ENCODE measurements at places on chromosomes 1 and 21.

- no peak for DNase-seq
Measured at GRCh38 chr1:226630592-226630991, 82.0 kb downstream of the STUM start.

DNA sequence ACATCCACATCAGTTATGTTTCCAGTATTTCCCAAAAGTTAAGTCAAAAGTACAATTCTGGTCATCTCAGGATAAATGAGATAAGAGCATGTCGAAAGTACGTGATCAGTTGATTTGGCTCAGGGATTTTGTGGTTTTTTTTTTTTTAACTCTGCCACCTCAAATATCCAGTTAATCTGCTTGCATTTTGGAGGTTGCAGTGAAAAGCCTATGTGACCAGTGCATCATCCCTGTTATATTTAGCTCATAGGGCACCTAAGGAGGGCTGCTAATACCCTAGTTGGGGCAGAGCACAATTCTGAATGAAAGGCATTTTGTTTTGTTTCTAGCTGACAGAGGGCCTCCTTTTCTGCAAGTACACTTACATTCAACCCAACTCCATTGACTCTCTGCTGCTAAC lies 31.7 kb upstream of the RGS16 start:
- DNase-seq, result no peak

DNA sequence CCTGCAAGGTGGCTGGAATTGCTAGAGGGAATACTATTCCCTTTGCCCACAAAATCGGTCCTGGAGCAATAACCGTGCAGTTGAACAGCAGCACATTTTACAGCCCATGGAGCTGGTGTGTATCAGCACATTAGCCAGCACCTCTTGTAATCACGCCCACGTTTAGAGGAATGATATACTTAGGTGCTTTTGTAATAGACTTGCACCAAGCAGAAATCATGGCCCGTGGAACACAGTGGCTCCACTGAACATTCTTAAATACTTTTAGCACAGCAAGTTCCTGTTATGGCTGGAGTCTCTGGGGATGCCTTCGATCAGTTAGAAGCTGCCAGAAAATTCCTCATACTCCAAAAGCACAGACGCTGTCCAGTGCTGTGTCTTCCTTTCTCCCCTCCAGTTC lies 218.1 kb upstream of the FAM78B start:
- no peak for DNase-seq

- DNase-seq, result no peak
Measured at GRCh38 chr1:246919902-246920301, 11.8 kb downstream of the AHCTF1 start.

DNA sequence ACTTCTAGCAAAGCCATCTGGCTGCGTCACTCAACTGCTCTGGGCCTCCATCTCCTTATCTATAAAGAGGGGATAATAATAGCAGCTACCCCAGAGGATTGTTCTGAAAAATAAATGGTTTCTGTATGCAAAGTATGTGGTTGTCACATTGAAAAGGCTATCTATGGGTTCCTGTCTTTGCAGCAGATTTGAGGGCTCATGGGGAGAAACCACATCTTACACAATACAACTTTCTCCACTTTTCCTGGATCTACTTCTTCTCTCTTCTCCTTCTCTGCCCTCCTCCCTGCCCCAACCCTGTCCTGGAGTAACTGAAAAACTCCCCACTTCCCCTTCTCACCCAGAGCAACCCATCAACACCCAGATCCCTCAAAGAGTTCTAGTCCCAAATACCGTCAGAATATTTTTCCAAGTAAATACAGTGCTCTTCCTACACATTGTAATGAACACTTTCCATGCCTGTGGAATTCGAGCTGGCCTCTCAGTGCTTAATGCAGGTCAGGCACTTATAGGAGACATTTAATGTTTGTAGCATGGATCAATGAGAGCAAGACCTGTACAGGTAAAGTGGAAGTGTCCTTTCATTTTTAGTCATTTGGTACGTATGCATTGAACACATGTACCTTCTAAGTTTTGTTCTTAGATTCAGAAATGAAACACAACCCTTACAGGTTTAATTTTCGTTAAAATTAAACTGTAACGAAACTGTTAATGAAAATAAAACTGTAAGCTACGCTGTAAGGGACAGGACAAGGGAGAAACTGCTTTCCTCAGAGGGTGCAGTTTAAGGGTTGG lies 131.9 kb downstream of the AK5 start:
- DNase-seq, result no peak

DNA sequence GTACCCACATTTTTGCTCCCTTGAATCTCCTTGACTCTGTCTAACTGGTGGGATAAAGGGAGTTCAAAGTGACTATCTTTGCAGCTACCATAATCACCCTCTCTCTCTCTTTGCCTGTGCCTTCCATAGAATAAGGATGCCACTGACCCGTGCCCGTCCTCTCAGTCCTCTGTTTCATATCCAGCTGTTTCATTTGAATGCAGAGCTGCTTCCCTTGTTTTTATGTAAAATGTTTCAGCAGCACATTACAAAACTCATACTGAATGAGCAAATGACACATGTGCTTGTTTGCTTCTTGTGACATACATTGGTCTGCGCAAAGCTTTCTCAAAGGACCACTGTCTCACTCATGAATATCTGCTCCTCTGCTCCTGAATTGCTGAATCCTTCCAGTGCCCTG lies 38.4 kb downstream of the CDC42 start:
- no peak for DNase-seq

GRCh38 chr1:228000416-228000815 lies 6.4 kb upstream of the WNT3A start:
- DNase-seq, result no peak

- DNase-seq, result peak; percentile 48
Measured at GRCh38 chr1:187226396-187226795, 397.6 kb downstream of the PLA2G4A start.

- peak; percentile 92 for DNase-seq
Measured at GRCh38 chr1:58592522-58593134, 15.6 kb upstream of the TACSTD2 start.

- DNase-seq, result no peak
Measured at GRCh38 chr1:181669246-181669645, 185.9 kb downstream of the CACNA1E start.

DNA sequence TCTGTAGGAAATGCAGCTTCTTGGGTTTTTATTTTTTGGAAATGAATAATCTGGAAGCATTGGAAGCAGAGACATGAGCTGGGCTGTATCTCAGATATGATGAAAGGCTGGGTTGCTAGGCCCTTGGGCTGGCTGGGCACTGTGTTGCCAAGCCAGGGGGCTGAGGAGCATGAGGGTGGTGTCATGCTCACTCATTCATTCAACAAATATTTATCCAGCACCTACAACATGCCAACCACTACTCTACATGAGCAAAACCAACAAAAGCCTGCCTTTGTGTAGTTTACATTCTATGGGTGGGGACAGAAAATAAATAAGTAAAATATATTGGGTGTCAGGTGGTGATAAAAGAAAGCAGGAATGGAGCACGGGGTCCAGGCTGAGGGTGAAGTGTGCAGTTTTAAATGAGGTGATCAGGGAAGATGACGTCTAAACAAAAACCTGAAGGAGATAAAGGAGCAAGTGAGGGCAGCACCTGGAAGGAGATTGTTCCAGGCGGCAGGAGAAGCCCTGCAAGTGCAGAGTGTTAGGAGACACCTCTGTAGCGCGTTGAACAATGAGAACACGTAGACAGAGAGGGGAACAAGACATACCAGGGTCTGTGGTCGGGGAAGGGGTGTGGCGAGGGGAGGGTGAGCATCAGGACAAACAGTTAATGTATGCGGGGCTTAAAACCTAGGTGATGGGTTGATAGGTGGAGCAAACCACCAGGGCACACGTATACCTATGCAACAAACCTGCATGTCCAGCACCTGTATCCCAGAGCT lies 10.9 kb downstream of the TAGLN2 start:
- DNase-seq, result no peak

- no peak for DNase-seq
Measured at GRCh38 chr1:25560788-25561187, 17.4 kb downstream of the LDLRAP1 start.

DNA sequence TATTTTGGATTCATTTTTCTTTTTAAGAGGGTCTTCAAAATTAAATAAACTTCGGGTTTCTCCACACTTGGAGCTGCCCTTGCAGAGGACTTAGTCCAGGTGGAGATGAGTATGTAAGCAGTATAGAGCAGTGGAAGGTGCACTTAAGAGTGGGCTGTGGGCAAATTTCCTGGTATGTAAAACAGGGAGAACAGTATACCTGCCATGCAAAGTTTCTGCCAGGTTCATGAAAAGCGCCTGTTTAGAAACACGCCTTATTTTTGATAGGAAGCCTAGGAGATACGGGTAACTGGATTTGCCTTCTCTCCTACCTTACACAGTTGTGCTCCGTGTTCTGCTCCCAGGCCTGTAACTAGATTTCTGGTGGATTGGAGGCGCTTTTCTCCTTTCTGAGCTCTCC lies 1.2 kb downstream of the KDM4A start:
- no peak for DNase-seq

GRCh38 chr1:101748077-101748476 lies 248.6 kb downstream of the OLFM3 start:
- DNase-seq, result no peak

- DNase-seq, result no peak
Measured at GRCh38 chr1:14027099-14027498, 327.1 kb downstream of the PRDM2 start.

GRCh38 chr1:182770232-182770631 lies 19.3 kb upstream of the NPL start:
- DNase-seq, result no peak

GRCh38 chr1:240533154-240533780 lies 78.7 kb downstream of the GREM2 start:
- DNase-seq, result no peak

GRCh38 chr1:221187174-221187573 lies 307.9 kb downstream of the HLX start:
- no peak for DNase-seq

DNA sequence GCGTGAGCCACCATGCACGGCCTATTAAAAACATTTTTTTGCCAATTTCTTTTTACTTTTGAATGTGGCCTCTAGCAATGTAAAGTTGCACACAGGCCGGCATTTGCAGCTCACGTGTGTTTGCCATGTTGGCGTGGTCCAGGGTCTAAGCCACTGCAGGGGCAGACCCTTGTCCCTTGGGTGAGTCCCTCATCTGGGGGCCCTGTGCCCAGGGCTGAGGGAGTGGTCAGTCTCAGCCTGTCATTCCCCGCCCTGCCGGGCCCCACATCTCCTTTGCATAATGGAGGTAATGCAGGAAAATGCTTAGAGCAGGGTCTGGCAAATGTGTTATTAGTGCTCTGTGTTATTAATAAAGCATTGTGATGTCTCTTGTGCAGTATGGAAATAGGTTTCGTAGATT lies 16.9 kb downstream of the AGPAT3 start:
- DNase-seq, result no peak

DNA sequence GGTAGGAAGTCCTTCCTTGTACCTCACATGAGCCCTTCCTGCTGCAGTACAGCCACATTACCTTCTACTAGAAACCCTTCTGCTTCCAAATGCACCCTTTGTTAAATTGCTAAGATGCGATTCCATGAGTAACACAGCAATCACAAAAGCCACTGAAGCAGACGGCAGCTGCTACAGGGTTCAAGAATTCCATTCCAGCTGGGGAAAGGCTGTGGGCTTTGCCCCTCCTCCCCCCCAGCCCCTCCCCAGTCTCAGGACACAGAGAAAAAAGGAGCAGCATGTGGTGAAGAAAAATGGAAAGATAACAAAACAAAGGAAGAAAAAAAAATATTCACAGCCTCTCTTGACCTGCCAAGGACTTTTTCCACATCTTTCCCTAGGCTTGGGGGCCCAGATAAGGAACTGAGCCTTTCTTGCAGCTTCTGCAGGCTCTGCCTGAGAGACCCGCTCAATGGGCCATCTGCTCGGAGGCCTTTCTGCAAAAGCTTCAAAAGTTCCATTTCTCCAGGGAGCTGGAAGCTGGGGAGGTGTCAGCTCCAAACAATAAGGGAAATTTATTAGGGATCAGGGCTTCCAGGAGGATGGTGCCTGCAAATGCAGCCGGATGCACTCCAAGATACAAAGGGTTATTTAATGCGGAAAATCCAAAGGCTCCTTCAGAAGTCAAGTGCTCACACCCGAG lies 72.1 kb downstream of the SYT2 start:
- DNase-seq, result no peak

GRCh38 chr1:109816175-109816811 lies 52.6 kb upstream of the EPS8L3 start:
- peak; percentile 61 for DNase-seq

- DNase-seq, result peak; percentile 23
Measured at GRCh38 chr1:226736908-226737818, 1.9 kb downstream of the ITPKB start.

- DNase-seq, result peak; percentile 47
Measured at GRCh38 chr1:10339815-10340214, 59.0 kb upstream of the PGD start.

DNA sequence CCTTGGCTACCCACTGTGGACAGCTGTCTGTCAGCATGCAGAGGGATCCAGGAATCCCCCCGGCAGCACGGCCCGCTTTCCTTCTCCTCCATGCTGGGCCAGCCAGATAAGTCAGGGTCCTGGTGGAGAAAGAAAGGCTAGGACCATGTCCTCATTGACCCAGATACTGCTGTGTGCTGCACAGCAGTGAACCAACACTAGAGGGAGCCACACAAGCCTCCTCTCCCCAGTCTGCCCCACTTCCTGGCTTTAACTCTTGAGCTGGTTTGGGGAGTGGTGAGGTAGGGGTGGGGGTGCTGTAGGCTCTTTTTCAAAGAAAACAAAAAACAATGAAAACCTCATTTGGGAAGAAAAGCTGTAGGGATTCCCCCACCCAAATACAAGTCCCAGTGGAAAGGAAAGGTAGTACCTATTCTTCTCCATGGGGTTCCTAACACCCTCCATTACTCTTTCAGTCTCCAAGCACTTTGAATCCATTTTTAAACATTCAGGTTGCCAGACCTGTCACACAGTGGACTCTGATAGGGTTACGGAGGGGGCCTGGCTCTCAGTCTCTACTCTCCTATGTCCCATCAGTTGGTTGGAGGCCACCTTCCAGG lies 84.9 kb upstream of the CD1D start:
- DNase-seq, result peak; percentile 18

- peak; percentile 91 for DNase-seq
Measured at GRCh38 chr1:172914501-172915144, 136.1 kb downstream of the TNFSF18 start.

DNA sequence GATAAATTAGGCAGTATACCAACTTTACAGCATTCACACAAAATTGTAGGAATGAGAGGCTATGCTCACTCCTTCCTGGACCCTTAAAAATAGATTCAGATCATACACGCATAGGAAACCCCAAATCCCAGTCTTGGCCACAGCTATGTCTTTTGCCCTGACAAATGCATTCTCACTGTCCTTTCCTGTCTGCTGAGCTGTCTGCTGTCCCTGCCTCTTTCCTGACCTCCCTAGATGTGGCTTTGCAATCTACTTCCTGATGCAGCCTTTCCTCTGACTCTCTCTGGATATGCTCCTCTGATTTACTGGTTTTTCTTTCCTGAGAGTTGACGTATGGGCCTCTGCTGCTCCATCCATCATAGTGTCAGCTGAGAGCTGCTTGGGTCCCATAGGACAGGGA lies 59.8 kb upstream of the SLC35F3 start:
- DNase-seq, result peak; percentile 54

DNA sequence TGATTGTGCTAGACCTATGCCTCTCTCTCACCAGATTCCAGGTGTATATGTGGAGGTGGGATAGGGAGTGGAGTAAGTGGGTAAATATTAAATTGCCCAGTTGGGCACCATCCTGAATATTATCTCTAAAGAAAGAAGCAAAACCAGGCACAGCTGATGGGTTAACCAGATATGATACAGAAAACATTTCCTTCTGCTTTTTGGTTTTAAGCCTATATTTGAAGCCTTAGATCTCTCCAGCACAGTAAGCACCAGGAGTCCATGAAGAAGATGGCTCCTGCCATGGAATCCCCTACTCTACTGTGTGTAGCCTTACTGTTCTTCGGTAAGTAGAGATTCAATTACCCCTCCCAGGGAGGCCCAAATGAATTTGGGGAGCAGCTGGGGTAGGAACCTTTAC lies at the start of gene FCER1A:
FCER1A (plus strand) TSS at position 242 of the 400 bp plus-strand sequence; CDS start at position 271, 29 bp downstream.
- no peak for DNase-seq

- DNase-seq, result no peak
Measured at GRCh38 chr1:36492491-36492890, 9.8 kb upstream of the CSF3R start.

Data from fibroblast of upper back skin (primary cell).